ENCODE measurements at places on chromosomes 2 and 18.

DNA sequence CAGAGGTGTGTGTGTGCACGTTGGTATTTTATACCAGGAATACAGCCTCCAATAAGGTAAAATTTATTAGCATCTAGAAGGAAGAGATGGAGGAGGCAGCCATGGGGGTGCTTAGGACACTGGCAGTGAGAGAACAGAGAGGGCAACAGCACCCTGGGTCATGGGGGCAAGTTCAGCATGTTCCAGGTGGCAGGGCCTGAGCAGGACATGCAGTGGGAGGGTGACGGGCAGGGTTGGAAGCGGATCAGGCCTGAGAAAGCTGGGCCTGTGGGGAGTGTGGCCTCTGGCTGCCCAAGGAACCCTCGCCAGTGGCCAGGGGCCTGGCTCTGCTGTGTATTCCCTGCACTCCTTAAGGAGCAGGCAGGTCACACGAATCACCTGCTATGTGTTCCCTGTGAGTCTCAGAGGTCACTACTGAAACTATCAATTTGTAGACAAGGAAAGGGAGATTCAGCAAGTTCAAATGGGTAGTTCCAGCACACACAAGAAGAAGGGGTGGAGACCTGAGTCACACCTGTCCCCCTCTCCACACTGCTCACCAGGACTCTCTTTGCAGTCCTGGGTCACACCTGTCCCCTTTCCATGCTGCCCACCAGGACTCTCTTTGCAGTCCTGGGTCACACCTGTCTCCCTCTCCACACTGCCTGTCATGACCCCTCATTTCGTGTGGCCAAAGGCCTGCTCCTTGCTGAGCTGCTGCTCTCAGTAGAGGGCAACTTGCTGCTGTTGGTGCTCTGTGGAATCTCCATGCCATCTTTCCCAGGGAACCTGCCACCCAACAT, 463.9 kb upstream of the HS6ST1 start:
- DNase-seq, result no peak

DNA sequence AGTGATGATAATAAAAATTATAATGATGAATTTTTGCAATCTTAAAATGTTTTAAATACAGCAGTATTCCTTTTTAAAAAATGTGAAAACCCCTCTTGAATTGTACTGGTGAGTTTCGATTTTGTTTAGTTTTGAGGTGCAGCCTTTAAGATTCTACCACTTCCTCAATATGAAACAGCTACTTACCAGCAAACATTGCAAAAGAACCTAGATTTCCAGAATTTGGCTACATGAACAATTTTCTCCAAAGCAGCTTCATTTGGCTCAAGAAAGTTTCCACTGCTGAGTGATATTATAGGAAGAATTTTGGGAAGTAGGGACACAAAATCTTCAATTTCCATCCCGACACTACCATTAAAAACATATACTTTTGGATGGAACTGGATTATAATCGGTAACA, 12.0 kb downstream of the TCF4 start:
- DNase-seq, result no peak

DNA sequence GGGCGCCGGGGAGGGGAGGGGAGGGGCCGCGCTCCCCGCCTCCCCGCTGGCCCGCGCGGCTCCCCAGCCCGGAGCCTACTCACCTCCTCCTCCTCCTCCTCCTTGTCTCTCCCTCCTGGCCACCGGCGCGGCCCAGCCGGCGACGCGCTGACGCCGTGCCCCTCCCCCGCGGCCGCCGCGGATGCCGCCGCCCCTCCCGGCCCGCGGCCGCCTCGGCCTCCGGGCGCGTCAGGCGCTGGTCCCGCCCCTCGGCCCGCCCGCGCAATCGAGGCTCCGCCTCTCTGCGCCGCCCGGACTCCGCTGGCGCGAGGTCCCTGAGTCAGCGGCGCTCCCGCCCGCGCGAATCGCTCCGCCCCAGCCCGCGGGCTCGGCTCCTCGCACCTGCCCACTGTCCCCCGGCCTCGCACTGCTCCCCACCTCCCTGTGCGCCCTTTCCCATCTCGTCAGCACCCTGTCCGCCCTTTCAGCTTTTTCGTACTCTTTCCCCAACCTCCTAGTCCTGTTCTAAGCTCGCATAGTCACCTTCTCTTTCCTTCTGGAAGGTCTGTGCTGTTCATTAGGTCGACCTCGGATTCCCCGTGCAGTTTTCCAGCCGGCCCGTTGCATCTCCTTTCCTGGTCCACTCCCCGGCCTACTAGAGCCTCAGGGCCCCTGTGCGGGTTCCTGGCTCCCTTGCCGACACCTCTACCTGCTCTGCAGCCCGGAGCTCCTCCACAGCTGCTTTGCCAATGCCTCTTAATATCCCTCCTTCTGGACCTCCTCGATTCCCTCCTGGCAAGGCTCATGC, 187.4 kb downstream of the ZEB2 start:
- peak; percentile 83 for DNase-seq

GRCh38 chr2:233303252-233303651, 4.4 kb upstream of the SAG start:
- no peak for DNase-seq

DNA sequence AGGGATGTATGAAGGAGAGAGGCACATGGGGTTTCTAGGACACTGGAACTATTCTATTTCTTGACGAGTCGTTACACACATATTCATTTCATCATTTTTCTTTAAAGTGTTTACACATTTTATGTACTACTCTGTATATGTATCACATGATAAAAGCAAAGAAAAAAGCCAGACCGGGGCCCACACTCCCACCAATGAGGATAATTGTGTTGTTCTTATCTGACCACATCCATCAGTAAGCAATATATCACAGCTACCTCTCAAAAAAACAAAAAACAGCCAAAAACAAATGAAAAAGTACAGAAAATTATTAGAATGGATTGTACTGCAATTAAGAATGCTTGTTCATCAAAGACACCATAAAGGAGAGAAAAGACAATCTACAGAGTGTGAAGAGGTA, 14.2 kb upstream of the CNRIP1 start:
- DNase-seq, result no peak

GRCh38 chr2:18820966-18821365, 231.6 kb upstream of the NT5C1B start:
- DNase-seq, result no peak
